Central memory CD8-positive, alpha-beta T cell (primary cell): ENCODE measurements at places on chromosomes 12 and 14.

DNA sequence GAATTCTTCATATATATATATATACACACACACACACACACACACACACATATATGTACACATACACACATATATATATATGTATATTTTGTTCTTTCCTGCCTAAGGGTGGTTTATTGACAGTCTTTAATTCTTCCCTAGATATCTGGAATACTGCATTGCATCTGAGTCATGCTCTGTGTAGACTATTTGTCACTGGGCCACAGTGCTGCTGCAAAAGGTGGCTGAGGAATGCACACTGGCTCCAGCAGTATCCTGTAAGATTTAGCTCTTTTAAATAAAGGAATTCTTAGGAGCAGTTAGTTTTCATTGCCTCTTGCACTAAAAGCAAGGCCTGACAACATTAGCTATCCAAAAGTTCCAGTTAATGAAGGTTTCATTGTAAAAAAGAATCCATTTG lies 200.9 kb downstream of the APAF1 start:
- no peaks in the 10 kb centered on the region for H3K4me1 ChIP-seq
- DNase-seq, result no peak
- no peaks in the 10 kb centered on the region for H3K36me3 ChIP-seq
- H3K27me3 ChIP-seq, result peaks cover 5% of the 10 kb centered on the region
- no peak overlapping the region for H3K27ac ChIP-seq
- no peak overlapping the region for H3K4me3 ChIP-seq

- no peaks in the 10 kb centered on the region for H3K4me1 ChIP-seq
- H3K27ac ChIP-seq, result no peak overlapping the region
- H3K4me3 ChIP-seq, result no peak overlapping the region
- no peak for DNase-seq
- no peaks in the 10 kb centered on the region for H3K36me3 ChIP-seq
These were observed 62.9 kb upstream of the ATP2A2 start for GRCh38 chr12:110217996-110218674.

DNA sequence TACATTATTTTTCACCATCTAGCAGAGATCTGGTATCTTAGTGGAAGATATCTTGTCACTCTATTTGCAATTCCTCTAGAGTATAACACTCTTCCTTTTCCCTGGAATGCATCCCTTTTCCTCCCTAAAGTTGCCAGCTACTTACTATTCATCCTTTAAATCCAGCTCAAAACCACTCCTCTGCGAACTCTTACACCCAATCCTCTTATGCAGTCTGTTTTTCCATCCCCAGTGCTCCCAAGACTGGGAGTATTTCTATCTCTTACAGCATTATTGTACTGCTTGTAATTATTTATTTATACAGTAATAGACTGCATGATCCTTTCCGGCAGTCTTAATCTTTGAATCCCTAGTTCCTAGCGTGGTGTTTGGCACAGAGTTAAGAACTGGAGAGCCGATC lies 2.9 kb upstream of the SRGAP1 start:
- H3K27ac ChIP-seq, result no peak overlapping the region
- no peaks in the 10 kb centered on the region for H3K36me3 ChIP-seq
- H3K4me3 ChIP-seq, result no peak overlapping the region
- peaks cover 22% of the 10 kb centered on the region for H3K27me3 ChIP-seq
- DNase-seq, result no peak
- H3K4me1 ChIP-seq, result peaks cover 6% of the 10 kb centered on the region

GRCh38 chr14:21227981-21228380 lies 41.3 kb downstream of the HNRNPC start:
- H3K36me3 ChIP-seq, result peaks cover 90% of the 10 kb centered on the region
- H3K27ac ChIP-seq, result peak overlapping the region; percentile 72
- H3K27me3 ChIP-seq, result no peaks in the 10 kb centered on the region
- H3K4me3 ChIP-seq, result no peak overlapping the region
- DNase-seq, result no peak

- no peak overlapping the region for H3K4me3 ChIP-seq
- no peaks in the 10 kb centered on the region for H3K36me3 ChIP-seq
- no peak for DNase-seq
- H3K27me3 ChIP-seq, result peaks cover 8% of the 10 kb centered on the region
- H3K27ac ChIP-seq, result no peak overlapping the region
These were observed 177.2 kb downstream of the KCNA5 start for GRCh38 chr12:5220835-5221234.

DNA sequence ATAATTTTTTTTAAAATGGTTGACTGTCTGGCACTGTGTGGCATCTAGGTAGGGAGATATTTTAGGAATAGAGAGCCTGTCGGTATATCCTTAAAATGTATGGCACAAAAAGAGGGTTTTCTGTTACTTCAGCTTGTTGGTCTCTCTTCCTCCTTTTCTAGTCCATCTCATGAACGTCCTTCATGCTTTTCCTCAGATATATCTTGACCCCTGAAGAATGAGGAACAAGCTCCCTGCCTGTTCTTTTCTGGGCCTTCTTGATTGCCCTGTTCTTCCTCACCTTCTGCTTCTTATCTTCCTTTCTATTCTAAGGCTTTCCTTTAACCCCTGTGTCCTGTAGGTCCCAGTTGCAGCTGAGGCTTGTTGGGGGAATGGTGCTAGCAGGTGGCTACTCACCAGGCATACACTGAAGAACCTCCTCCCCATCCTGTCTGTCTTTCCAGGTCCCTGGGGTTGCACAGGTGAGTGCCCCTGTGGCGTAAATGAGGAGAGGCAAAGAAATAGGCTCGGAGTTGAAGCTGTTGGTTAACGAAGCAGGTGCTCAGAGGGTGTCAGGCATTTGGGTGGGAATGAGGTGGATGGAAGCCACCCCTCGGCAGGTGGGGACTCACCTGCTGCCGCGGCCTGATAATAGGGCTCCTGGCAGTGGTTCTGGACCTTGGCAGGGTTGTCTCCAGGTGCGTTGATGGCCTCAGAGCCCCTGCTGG lies 7.2 kb upstream of the C1R start:
- peak overlapping the region; percentile 39 for H3K27ac ChIP-seq
- H3K4me3 ChIP-seq, result no peak overlapping the region
- peaks cover 16% of the 10 kb centered on the region for H3K36me3 ChIP-seq

- H3K27ac ChIP-seq, result no peak overlapping the region
- no peaks in the 10 kb centered on the region for H3K4me1 ChIP-seq
- no peak overlapping the region for H3K4me3 ChIP-seq
- H3K27me3 ChIP-seq, result peaks cover 5% of the 10 kb centered on the region
- no peak for DNase-seq
- H3K36me3 ChIP-seq, result peaks cover 6% of the 10 kb centered on the region
These were observed 11.1 kb downstream of the SLC24A4 start for GRCh38 chr14:92334050-92334449.

DNA sequence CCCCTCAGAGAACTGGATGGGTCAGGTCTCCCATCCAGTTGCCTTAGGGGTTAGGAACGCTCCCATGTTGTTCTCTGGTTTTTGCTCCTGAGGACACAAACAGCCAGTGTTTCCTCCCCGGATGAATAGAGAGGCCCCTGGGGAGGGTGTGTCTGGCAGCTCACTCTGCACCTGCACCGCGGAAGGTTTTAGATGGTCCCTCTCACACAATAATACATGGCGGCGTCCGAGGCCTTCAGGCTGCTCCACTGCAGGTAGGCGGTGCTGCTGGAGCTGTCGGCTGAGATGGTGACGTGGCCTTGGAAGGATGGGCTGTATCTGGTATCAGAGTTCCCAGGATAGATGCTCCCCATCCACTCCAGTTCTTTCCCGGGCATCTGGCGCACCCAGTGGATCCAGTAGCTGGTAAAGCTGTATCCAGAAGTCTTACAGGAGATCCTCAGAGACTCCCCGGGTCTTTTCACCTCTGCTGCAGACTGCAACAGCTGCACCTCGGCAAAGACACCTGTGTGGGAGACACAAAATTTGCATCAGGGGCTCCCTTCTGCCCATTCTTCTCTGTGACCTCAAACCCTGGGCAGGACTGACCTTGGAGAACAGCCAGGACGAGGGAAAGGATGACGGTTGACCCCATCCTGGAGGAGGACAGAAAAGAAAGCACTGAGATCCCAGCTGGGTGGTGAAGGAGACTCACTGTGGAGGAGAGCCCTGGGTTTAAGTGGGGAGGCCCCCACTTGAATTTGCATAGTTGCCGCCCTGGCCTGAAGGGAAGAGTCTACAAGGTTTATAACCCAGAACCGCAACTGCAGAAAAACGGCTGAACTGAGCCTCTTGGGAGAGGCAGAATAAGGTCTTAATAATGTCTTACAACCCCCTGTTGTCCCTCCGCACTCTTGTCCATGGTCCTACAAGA lies 1324.8 kb downstream of the TMEM121 start:
- DNase-seq, result no peak
- H3K27me3 ChIP-seq, result peaks cover 2% of the 10 kb centered on the region
- H3K4me1 ChIP-seq, result peaks cover 7% of the 10 kb centered on the region
- H3K36me3 ChIP-seq, result peaks cover 2% of the 10 kb centered on the region
- no peak overlapping the region for H3K4me3 ChIP-seq
